ENCODE measurements at places on chromosomes 13 and 19.

DNA sequence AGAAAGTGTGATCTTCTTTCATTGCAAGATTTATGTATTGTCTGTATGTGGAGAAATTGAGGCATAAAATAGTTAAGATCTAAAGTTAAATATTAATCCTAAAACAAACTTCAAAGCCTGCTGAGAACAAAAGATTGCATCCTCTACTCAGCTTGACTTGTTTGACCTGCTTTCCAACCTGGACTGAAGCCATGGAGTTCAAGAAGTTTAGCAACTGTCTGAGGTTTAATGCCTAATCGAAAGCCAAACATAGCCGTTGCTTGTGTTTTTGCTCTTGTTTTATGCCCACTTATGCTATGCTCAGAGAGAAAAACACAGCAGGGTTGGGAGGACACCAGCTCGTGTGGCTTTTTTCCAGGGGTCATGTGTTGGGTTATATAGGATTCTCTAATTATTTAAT, 135.6 kb downstream of the NUFIP1 start:
- no peak for DNase-seq

GRCh38 chr19:35348911-35349611, 1.4 kb downstream of the FFAR1 start:
- DNase-seq = no peak

- no peak for DNase-seq
These were observed 4.6 kb downstream of the FARP1 start for GRCh38 chr13:98147521-98147920.

DNA sequence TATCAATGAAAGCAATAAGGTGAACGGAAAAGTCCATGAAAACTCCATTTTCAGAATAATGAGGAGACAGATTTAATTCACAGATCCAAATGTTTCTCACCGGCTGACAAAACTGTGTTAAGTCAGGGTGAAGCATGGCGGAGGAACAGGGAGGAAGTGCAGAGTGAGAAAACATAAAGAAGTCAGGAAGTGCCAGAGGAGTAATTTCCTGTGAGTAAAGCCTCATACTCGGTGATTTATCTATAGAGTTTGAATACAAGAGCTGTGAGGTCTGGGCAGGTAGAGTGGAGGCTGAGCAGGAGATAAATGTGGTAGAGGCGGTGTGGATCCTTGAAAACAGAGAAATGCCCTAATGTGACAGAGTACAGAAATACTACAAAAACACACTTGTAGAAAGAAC, 11.4 kb downstream of the CARD8 start:
- peak; percentile 49 for DNase-seq

DNA sequence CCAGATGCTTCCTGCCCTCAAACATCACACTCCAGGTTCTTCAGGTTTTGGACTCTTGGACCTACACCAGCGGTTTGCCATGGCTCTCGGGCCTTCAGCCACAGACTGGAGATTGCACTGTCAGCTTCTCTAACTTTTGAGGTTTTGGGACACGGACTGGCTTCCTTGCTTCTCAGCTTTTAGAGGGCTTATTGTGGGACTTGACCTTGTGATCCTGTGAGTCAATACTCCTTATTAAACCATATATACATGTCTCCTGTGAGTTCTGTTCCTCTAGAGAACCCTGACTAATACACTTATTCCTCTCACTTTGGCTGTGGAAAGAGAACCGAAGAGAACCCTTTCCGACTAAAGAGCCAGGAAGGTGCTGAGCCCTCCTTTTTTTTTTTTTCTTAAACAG, 53.6 kb downstream of the LMO7 start:
- DNase-seq = no peak
